ENCODE measurements at places on chromosomes 5 and 9. TPM values are rescaled to one million over a fixed set of nuclear protein-coding genes. Genes with fewer than 3 reads are reported as not detected.

DNA sequence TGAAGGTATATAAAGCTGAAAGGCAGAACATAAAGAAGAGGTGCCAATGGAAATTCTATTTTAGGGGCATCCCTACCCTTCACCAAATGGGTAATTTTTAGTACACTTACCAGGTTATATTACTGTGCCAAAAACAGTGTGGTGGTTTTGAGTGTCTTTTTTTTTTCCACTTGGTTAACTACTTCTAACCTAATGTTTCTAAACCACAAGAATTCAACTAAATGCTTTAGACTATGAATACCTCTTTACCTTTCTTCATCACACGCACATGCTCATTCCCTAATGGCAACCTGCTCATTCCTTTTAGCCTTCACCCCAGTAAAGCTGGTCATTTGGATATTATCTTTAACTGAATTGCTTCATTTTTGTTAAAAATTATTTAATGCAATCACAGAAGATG lies 215.6 kb downstream of the PIK3R1 start:
- no peak for DNase-seq

TMEM174 gene
- total RNA-seq: not detected

- no peak for DNase-seq
Measured at GRCh38 chr5:33346534-33346933, 94.2 kb upstream of the TARS1 start.

DNA sequence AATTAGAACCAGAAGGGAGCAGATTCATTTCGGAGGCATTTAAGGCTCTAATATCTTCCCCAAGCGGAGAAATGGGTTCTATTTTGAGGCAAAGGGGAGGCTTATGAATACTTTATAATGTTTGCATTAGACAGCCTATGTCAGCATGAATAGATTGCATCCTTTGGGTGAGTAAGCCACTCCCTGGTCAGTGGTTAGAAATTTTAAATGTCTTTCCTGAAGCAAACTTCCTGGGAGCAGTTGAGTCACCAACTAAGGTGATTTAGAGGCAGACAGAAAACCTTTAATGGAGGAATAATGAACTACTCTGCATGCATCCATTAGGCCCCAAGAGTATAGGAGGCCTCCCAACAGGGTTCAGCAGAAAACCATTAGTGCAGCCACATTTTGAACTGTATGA lies 204.9 kb downstream of the ELAVL2 start:
- DNase-seq: no peak

GRCh38 chr5:95672641-95673040 lies 10.2 kb downstream of the SPATA9 start:
- no peak for DNase-seq

GRCh38 chr9:3401221-3401954 lies 124.4 kb downstream of the RFX3 start:
- no peak for DNase-seq

DNA sequence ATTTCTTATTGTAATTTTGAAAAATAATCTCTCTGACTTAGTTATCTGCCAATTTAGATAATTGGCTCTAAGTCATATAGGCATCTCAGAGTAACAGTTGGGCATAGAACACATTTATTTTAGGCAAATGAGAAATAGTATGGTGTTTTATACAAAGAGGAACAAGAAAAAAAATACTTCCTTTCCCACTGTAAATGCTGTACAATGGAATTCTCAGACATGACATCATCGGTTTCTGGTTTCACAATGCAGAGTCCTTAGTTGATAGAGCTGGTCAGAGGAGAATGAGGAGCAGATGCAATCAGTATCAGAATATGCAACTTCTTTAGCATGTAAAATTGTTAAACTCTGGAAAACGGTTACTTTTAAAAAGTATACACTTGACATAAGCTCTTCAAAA lies 49.4 kb downstream of the PLK2 start:
- DNase-seq: no peak

DNA sequence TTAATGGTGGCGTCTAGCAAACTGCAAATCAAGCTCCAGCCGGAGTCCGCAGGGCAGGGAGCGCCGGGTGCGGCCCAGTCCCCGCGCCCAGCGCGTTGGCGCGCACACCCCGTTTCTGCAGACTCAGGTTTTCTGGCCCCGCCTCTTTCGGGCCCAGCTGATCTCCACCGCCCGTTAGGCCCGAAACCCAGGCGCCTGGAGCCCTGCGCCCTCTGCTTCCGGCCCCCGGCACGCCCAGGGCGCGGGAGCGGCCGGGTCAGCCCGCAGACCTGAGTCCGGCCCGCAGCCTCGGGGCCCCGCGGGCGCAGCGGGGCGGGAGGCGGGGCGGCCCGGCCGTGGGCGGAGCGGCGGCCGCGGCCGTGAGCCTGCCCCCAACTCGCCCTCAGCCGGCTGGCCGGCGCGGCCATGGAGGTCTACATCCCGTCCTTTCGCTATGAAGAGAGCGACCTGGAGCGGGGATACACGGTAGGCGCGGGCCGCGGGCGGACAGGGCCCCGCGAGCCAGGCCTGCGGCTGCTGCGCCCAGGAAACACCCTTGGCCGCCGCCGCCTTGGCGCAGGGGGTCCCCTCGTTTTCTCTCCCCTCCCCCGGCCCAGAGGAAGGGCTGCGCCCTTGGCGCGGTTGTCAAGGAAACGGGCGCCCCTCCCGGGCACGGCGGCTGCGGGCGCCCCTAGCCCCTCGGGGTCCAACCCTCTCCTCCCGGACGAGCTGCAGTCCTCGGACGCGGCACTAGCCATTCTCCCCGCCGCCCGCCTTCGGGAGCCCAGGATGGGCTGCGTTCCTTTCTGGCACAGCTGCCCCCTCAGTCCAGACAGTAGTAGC lies at the start of gene SNX24:
Gene SNX24, plus strand, starts transcription at position 385 of the 822 bp plus-strand sequence. Its CDS starts 21 bp downstream, at position 406.
- peak; percentile 86 for DNase-seq

PCDHA6 gene
- total RNA-seq: not detected

SLC28A3 gene
- total RNA-seq: not detected

DNA sequence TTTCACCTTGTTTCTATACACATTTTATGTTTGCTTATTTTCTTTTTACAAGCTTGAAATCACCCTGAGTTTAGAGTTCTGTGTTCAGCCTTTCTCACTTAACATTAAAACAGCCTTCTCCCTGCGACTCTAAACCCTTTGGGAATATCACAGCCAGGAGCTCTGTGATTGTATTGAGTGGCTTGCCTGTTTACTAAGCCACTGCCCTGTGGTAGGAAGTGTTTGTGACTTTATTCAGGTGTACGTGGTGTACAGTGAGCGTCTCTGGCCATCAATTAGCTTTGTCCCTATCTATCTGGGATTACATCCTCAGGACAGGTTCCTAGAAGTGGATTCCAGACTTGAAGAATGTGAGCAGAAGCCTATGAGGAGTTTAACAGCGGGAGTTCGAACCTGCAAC lies 11.0 kb upstream of the NEURL1B start:
- DNase-seq: no peak

SUSD3 gene
- 22.7 TPM for total RNA-seq

GRCh38 chr5:77167695-77168121 lies 42.8 kb upstream of the PDE8B start:
- no peak for DNase-seq

DNA sequence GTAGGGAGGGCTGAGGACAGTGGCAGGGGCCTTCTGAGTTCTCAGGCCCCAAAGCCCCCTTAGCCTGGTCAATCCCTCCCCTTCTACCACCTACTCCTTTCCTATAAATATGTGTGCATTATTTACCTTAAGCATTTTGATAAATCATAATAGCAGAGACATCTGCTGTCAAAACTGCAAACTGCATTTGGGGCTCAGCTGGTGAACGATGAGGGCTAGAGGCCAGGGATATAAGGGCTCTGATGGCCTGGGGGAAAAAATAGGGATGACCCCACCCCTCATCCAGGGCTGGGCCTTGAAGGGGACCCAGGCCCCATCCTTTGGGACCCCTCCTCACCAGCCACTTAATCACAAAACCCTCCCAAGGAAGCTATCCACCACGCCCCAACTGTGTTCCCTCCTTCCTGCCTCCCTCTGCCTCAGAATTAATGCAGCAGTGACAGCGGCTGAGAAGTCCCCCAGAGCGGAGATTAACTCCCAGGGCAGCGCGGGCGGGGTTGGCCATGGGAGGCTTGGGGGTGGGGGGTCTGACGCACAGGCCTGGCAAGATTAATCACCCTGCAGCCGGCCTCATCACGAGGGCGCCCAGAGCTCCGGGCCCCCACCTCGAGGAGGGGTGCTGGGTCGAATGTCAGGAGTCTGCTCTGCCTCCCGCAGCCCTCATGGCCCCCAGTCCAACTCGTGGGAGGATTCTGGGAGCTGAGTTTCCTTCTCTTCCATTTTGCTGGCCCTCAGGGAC lies 42.1 kb downstream of the CXXC5 start:
- DNase-seq: no peak

PRUNE2 gene
- total RNA-seq: not detected

DNA sequence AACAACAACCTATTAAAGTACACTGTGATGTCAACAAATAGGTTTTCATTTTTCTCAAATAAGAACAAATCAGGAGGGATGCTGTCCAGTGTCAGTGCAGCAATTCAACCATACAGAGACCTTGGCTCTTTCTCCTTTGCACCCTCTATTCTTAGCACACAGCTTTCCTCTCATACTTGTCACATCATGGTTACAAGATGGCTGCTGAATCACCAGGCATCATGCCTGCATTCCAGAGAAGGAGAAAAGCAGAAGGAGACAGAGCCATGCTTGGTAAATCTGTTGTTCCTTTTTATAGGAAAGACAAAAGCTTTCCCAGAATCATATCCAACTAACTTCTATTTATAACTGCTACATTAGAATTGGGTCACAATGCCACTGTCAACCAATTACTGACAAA lies 124.7 kb upstream of the VLDLR start:
- DNase-seq: no peak

DNA sequence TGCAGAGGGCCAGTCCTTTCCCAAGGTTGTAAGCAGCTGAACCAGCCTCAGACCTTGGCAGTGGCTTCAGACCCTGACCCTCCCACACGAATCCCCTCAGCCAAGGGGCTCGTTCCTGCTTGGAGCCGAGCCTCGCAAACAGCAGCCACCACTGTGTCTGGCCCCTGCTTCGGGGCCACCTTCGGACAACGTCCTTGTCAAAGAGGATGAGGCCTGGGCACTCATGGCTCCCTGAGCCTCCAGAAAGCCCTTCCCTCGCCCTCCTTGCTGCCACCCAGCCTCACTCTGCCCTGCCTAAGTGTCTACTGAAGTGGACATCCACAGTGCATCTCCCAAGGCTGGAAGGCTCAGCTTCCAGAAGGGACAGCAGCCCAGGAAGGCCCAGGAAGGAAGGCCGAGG lies 161.7 kb downstream of the OLFM1 start:
- peak; percentile 3 for DNase-seq

DNA sequence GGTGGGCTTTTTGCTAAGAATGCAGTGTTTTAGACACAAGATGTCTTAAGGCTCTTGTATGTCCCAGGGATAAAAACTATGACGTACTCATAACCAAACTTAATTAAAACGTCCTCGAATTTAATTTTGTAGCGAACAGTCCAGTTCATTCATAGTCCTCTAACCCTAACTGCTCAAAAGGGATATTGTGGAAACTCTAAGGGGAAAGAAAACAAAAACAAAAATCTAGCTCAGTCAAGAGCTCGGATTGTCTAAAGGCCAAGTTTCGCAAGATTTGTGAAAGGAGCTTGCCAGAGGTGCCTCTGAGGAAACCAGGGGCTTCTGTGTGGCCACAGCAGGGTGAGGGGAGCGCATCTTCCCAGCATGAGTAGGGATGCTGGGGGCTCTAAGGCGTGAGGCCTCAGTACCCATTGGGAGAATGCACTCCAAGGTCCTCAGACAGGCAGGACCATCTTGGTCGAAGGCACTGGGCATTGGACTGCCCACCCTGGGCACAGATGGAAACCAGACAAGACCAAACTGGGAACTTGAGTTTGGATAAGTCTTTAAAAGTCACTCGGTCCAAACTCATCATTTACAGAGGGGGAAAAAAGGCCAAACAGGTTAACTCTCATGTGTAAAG lies 71.8 kb downstream of the PRRT1B start:
- DNase-seq: no peak

DNA sequence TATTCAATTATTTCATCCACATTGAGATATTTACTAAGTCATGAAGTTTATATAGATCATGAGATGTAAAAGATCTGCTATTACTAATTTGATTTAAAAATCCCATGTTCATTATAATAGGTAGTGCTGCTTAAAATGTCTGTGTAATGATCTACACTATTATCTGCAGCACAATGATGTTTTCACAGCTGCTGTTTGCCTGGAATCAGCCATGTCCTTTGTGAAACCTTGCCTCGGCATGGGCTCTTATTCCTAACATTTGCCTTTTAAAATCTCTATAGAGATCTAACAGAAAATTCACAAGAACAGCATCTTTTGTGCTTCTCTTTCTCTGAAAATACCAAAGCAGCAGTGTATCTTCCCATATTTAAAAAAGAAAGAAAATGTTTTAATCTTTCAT lies 444.6 kb downstream of the PTPRD start:
- no peak for DNase-seq

CAMK2A gene
- total RNA-seq: not detected

SELENOP gene
- 0.44 TPM for total RNA-seq

CDKN2A gene
- total RNA-seq: 0.95 TPM

DNA sequence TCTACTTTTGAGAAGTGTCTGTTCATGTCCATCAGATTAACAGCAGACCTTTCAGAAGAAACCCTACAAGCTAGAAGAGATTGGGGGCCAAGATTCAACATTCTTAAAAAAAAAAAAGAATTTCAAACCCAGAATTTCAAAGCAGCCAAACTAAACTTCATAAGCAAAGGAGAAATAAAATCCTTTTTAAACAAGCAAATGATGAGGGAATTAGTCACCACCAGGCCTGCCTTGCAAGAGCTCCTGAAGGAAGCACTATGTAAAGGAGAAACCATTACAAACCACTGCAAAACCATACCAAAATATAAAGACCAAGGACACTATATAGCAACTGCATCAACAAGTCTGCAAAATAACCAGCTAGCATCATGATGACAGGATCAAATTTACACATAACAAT lies 124.6 kb upstream of the PDE4D start:
- DNase-seq: no peak

LMBRD2 gene
- total RNA-seq: 2.2 TPM

PLAA gene
- total RNA-seq: 38.5 TPM

DNA sequence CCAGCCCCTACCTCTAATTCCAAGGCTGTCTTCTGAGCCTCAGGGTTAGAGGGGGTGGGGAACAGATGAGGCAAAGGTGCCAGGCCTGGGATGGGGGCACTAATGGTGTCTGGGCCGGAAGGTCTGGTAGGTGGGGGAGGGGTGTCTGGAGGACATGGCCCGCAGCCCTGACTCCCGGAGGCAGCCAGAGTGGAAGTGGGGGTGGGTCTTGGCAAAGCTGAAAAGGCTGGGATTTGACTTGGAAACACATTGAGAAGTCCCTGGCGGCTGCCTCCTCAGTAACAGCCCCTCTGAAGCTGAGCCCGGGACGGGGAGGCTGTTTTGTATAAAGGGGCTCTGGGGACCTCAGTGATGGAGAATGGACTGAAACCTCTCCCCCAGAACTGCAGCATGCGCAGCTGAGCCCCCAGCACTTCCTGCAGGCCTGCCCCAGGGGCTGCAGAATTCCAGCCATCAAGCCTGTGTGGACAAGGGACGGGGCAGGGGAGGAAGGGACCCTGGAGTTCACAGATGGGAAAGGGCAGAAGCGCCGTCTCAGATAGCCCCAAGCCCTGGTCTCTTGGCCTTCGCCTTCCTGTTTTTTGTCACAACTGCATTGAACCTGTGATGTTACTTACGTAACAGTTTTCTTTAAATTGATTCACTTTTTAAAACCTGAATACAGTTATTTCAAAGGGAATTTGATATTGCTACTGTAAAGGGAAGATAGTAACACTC lies 49.3 kb upstream of the SYNPO start:
- no peak for DNase-seq

GRCh38 chr5:158725297-158725851 lies 374.3 kb downstream of the EBF1 start:
- DNase-seq: no peak

ARSI gene
- 0.14 TPM for total RNA-seq

Data from CD8-positive, alpha-beta T cell (primary cell).